ENCODE measurements at places on chromosomes 6 and 20.

GRCh38 chr6:115613488-115613887 is 447.2 kb downstream of the FRK start:
- DNase-seq = no peak

DNA sequence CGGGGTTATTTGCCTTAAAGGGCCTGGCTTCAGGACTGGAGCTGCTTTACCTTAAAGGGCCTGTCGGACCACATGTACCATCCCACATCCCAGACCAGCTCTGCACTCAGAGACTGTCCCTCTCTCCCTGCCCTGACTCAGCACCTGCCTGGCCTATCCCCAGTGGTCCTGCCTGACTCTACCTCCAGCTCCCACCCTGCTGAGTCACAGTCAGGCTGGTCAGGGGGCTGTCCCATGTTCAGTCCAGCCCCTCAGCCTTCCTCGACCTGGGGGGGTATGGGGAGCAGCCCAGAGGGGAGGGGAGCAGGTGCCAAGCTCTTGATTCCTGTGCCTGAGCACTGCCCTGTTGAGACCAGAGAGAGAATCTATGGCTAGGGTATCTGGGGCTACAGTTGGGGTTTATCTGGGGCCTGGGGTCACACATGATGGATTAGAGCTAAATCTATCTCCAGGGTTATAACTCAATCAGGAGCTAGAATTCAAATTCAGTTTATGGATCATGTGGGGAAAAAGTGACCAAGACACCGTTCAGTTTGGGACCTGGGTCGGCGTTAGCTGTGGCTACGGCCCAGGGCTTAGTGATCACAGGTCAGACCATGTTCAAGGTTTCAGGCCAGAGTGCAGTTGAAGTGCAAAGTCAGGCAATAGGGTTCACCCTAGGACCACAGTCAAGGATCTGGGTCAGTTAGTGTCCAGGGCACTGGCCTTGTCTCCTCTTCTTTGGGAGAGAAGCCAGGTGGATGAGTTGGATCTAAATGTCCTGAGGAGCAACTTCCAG is 9.4 kb upstream of the TRIB3 start:
- DNase-seq = no peak

DNA sequence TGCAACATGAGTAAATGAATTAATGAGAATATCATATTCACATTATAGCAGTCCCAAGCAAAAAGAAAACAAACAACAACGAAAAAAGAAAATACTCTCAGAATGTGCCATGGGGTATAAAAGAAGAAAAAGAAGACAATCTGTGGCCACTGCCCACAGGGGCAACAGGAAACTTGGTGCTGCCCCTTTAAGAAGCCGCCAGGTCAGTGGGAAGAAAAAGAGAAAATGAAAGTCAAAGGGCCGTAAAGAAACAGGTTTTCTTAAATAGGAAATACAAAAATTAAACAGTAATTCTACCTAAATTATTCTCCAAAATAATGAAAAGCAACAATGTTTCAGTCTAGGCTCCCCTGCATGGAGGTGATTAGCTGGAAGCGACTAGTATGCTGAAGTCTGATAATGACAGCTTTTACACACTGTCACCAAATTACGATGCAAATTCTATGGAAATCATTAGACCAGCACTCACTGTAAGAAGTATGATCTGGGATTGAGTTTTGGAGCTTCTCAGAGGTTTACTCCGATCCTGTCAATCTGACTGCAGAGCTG is 23.6 kb downstream of the GMDS start:
- DNase-seq = no peak

DNA sequence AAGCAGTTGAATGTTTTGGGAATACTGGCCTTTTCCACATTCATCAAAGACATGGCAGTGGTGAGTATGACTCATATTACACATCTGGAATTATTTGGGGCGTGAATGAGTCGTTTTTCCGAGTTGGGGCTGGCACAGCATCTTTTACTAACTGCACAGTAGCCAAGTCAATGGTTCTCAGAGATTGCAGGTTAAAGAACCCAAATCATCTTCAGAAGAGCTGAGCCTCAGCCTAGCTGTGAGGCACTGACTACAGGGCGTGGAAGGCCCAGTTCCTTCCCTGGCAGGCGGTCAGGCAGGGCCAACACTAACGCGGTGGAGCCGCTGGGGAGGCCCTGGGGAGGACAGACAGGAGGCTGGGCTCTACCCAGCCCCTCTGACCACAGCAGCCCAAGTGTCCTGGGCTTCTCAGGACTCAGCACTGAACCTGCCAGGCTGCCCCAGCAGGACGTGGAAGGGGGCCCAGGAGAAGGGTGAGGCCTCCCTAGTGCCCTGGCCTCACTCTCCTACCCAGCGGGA is 20.1 kb upstream of the HELZ2 start:
- DNase-seq = no peak

DNA sequence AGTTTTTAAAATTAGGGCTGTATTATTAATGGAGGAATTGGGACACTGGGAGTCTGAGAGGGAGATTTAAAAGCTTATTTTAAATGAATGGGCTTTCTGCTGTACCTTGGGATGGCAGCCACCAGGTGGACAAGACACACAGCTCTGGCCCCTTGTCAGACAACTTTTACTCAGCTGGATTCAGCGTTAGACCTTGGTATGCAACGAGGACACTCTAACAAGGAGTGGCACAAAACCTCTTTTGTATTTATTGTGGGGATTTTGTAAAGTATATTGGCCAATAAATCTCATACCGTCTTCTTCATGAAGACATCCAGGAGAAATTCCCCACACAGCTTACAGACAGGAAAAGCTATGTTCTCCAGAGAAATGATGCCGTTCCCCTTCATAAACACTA is 105.7 kb downstream of the LCA5 start:
- no peak for DNase-seq

- no peak for DNase-seq
These were observed 14.8 kb upstream of the RPL7L1 start for GRCh38 chr6:42864602-42865001.

- DNase-seq = no peak
These were observed 14.2 kb upstream of the ATRN start for GRCh38 chr20:3456648-3457047.

DNA sequence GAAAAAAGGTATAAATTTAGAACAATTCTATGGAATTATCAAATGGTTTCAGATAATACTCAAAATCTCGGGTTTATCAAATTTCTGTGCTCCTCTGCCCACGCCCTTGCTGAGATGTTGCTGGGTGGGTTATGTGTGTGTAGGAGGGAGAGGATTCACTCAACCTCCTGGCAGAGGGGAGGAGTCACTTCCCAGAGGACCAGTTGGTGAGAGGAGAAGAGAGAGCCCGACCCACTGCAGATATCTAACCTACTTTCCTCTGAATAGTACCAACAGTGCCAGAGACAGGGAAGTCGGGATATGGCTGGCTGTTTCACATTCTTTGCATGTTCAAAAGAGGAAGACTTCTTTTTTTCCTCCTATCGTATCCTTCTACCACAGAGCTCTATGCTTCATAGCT is 187.1 kb upstream of the MAN1A1 start:
- DNase-seq = no peak

DNA sequence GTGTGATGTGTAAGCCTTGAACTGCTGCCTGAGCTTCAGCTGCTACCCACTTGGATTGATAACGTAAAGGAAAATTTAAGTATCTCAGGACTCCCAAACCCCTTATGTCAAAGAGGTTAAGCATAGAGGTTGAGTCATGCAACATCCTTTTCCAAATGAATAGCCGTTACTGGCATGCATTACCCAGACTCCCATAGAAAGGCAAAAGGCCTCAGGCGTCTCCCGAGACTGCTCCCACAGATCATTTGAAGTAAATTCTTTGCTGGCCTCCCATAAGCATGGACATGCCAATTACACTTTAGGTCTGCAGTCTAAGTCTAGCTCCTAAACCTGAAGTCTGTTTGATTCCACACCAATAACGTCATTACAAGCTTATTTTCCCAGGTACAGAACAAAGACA is 14.7 kb downstream of the IPCEF1 start:
- DNase-seq = no peak

DNA sequence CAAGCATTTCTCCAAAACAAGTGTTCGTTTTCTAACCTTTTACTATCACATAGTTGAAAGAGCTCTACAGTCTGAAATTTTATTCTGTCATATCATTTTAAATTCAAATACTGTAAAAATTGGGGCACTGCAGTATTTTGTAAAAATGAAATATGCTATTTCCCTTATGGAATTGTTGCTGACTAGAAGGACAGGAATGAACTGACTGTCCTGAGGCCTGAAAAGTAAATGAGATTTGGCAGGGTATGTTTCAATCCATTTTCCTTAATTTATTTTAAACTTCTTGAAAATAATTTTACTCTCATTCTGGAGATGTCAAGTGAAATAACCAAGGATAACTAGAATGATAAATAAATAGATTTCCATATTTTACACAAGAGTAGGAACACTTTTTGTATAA is 11.9 kb upstream of the PNRC1 start:
- no peak for DNase-seq

DNA sequence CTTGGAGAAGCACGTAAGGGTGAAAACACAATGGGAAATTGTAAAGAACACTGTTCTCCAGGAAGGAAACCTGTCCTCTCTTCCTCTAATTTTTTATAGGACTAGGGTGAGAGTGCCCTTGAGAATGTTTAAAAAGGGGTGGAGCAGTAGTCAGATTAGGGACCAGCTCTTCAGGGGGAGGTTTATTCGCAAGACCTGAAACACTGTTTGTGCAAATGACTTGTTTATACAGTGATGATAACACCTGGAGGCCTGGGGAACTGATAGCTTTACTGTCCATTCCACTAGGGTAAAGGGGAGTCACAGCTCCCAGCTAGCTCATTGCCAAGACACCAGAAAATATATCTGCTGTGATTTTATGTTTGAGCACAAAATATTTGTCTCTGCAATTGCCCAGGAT is 8.1 kb upstream of the FUT9 start:
- no peak for DNase-seq

DNA sequence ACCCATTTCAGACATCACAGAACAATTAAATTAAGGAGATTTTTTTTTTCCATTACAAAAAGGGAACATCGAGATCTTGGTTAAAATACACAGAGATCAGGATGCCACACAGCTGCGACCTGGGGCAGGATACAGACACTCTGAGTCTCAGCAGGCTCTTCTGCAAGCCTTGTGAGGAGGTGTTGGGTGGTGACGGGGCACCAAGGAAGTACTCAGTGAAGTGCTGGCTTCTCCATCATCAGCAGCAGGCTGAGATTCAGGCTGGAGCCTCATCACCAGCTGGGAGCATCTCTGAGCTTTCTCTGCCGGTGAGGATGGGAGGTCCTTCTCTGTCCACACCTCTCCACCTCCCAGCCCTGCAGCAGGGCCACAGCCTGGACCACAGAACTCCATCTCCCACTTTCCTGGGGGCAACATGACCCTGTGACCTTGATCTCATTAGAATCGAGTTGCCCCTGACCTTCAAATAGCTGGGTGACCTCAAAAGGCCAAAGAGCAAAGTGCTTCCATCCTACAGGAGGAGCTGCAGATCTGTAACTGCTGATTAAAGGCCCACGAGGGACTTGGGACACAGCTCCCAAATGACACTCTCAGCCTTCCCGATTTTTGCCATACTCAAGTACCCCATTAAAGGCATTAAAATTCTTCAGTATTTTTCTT is 16.0 kb downstream of the PMEPA1 start:
- DNase-seq = no peak

Data from NCI-H510A (cell line).